Heart left ventricle (tissue), 16 donors: ENCODE measurements at places on chromosomes 3 and 15.

GRCh38 chr3:140199743-140200142, 264.8 kb downstream of the CLSTN2 start:
- no peak for DNase-seq
- no peaks in the 10 kb centered on the region for H3K4me1 ChIP-seq
- no peaks in the 10 kb centered on the region for H3K36me3 ChIP-seq
- no peaks in the 10 kb centered on the region for H3K27me3 ChIP-seq

- no peaks in the 10 kb centered on the region for H3K36me3 ChIP-seq
- H3K4me1 ChIP-seq = no peaks in the 10 kb centered on the region
- H3K27me3 ChIP-seq = no peaks in the 10 kb centered on the region
- no peak overlapping the region for H3K4me3 ChIP-seq
- H3K27ac ChIP-seq = no peak overlapping the region
Measured at GRCh38 chr3:123832692-123833397, 51.3 kb downstream of the MYLK start.

GRCh38 chr3:139317660-139318430, 26.0 kb upstream of the MRPS22 start:
- no peaks in the 10 kb centered on the region for H3K27me3 ChIP-seq
- H3K4me3 ChIP-seq = no peak overlapping the region
- no peaks in the 10 kb centered on the region for H3K36me3 ChIP-seq
- DNase-seq = no peak
- no peaks in the 10 kb centered on the region for H3K4me1 ChIP-seq
- no peak overlapping the region for H3K27ac ChIP-seq

DNA sequence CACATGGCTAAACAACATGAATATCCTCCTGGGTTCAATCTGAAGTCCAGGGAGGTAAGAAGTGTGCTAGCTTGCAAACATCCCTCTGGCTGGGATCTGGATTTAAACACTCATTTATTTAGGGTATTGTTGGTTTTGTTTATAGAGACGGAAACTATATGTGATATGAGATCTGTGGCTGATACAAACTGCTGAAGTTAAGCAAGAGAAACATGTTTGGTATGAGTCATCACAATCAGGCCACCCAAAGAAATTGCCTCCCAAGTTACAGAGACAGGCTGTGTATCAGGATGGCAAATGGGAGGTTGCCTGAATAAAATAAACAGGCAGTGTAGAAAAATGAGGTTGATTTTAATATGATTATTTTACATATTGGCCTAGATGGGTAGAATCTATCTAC, 562.1 kb downstream of the IGSF11 start:
- no peak for DNase-seq
- no peaks in the 10 kb centered on the region for H3K36me3 ChIP-seq
- no peaks in the 10 kb centered on the region for H3K4me1 ChIP-seq
- H3K27me3 ChIP-seq = no peaks in the 10 kb centered on the region

DNA sequence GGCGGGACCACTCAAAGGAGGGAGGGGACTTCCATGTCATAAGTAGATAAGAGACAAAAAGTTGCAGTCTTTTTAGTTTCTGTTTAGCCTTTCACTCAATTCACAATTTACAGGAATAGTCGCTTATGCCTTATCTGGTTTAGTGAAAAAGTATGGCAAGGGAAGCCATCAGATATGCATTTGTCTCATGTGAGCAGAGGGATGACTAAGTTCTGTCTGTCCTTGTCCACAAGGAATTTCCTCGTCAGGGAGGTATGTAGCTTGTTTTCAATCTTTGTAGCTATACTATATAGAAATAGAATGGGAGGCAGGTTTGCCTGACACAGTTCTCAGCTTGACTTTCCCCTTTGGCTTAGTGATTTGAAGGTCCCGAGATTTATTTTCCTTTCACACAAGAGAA, 882.8 kb downstream of the NAALADL2 start:
- H3K27ac ChIP-seq = no peak overlapping the region
- no peaks in the 10 kb centered on the region for H3K27me3 ChIP-seq
- no peak overlapping the region for H3K4me3 ChIP-seq
- no peak for DNase-seq

DNA sequence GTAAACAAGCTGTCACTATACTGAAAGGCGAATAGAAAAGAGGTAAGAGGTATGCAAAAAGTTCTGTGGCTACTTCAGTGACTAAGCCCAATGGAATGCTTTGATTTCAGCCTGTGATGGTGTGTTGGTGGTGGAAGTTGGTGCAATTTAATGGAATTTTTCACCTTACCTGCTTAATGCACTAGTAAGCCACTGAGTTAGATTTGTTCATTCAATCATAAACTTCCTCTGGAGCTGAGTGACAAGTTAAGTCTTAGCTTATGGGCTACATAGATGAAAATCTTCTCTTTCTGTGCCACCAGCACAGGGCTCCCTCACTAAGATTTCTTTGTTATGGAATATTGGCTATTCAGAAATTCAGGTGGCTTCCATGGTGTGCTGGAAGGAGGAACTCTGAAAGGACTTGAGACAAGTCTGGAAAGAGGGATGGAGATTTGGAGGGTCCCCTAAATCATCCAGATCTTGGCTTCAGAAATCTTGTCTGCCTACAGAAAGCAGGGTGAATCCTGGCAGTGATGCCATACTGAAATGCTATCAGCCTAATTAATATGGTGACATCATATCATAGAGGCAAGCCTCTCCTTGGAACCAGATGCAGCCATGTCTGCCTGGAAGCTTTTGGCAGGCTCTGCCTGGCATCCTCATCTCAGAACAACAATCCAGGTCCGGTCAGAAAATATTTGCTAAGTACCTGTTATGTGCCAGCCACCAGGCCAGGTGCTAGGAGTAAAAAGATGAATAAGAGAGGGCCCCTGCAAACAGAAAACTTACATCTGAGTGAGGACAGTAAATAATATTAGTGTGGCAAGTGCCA, 8.1 kb upstream of the GAP43 start:
- no peaks in the 10 kb centered on the region for H3K27me3 ChIP-seq
- no peak for DNase-seq
- no peaks in the 10 kb centered on the region for H3K36me3 ChIP-seq
- no peak overlapping the region for H3K27ac ChIP-seq

GRCh38 chr3:169112153-169112892, 551.2 kb downstream of the MECOM start:
- H3K27me3 ChIP-seq = no peaks in the 10 kb centered on the region
- peaks cover 28% of the 10 kb centered on the region for H3K36me3 ChIP-seq
- no peak overlapping the region for H3K4me3 ChIP-seq
- peaks cover 17% of the 10 kb centered on the region for H3K4me1 ChIP-seq
- peak overlapping the region; percentile 44 for H3K27ac ChIP-seq

- no peak overlapping the region for H3K4me3 ChIP-seq
- H3K27me3 ChIP-seq = no peaks in the 10 kb centered on the region
- H3K27ac ChIP-seq = no peak overlapping the region
- DNase-seq = no peak
- H3K36me3 ChIP-seq = no peaks in the 10 kb centered on the region
- H3K4me1 ChIP-seq = peaks cover 26% of the 10 kb centered on the region
Measured at GRCh38 chr3:172692751-172693338, 18.0 kb downstream of the NCEH1 start.

DNA sequence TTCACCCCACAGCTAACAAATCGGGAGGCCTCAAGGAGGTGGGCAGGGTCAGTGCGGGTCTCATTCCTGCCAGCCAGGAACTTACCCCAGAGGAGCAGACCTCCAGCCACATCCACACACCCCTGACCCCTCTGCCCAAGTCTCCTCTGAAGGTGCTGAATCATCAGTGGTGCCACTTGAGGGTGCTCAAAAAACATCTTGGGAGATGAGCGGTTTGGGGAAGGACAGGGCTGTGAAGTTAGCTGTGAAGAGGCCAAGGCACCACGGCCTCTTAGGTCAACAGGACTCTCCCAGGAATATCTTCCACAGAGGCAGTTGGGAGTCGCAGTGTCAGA, 1.2 kb downstream of the DAPK2 start:
- H3K27ac ChIP-seq = peak overlapping the region; percentile 88
- DNase-seq = no peak
- H3K4me1 ChIP-seq = peaks cover 34% of the 10 kb centered on the region
- H3K27me3 ChIP-seq = no peaks in the 10 kb centered on the region

GRCh38 chr15:26103002-26103404, 239.9 kb upstream of the ATP10A start:
- no peak overlapping the region for H3K4me3 ChIP-seq
- no peaks in the 10 kb centered on the region for H3K4me1 ChIP-seq
- no peak for DNase-seq
- H3K36me3 ChIP-seq = no peaks in the 10 kb centered on the region
- H3K27me3 ChIP-seq = no peaks in the 10 kb centered on the region
- no peak overlapping the region for H3K27ac ChIP-seq

GRCh38 chr3:181344331-181344730, 354.8 kb upstream of the DNAJC19 start:
- H3K27me3 ChIP-seq = no peaks in the 10 kb centered on the region
- no peak overlapping the region for H3K4me3 ChIP-seq
- no peak overlapping the region for H3K27ac ChIP-seq
- DNase-seq = no peak
- H3K36me3 ChIP-seq = no peaks in the 10 kb centered on the region

DNA sequence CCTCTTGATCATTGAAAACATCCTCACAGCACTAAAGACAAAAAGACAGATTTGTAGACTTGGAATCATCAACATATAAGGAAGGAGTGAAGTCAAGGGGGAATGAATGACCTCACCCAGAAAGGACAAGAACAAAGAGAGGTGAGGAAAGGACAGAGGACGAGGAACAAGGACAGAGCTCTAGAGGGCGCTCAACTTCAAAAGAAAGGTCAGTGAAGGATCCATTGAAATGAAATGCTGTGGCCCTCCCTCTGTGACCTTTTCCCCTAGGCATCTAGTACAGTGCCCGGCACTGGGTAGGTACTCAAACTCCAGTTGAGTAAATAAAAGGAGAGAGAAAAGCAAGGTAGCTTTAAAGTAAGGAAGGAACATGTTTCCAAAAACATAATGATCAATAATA, 2.6 kb downstream of the ATP8B4 start:
- H3K4me3 ChIP-seq = no peak overlapping the region
- no peak for DNase-seq
- H3K27ac ChIP-seq = no peak overlapping the region
- H3K36me3 ChIP-seq = no peaks in the 10 kb centered on the region
- no peaks in the 10 kb centered on the region for H3K4me1 ChIP-seq
- no peaks in the 10 kb centered on the region for H3K27me3 ChIP-seq

DNA sequence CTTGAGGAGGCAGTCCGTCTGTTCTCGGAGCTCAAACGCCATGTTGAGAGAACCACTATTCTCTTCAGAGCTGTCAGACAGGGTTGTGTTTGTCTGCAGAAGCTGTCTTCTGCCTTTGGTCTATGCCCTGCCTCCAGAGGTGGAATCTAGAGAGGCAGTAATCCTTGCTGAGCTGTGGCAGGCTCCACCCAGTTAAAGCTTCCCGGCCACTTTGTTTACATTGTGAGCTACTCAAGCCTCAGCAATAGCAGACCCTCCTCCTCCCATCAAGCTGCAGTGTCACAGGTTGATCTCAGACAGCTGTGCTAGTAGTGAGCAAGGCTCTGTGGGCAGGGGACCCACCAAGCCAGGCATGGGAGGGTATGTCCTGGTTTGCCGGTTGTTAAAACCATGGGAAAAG, 8.9 kb downstream of the OR5AC2 start:
- H3K27ac ChIP-seq = no peak overlapping the region
- no peaks in the 10 kb centered on the region for H3K36me3 ChIP-seq

GRCh38 chr15:65653341-65653740, 31.6 kb downstream of the SLC24A1 start:
- H3K36me3 ChIP-seq = peaks cover 40% of the 10 kb centered on the region
- no peak for DNase-seq
- no peaks in the 10 kb centered on the region for H3K27me3 ChIP-seq
- no peak overlapping the region for H3K4me3 ChIP-seq

GRCh38 chr3:55402886-55403609, 84.1 kb downstream of the WNT5A start:
- no peak for DNase-seq
- no peaks in the 10 kb centered on the region for H3K4me1 ChIP-seq
- no peaks in the 10 kb centered on the region for H3K27me3 ChIP-seq
- H3K27ac ChIP-seq = no peak overlapping the region

- H3K27ac ChIP-seq = no peak overlapping the region
- H3K36me3 ChIP-seq = no peaks in the 10 kb centered on the region
- H3K4me3 ChIP-seq = no peak overlapping the region
- no peaks in the 10 kb centered on the region for H3K4me1 ChIP-seq
Measured at GRCh38 chr3:46571684-46572083, 5.6 kb upstream of the LRRC2 start.

- peaks cover 49% of the 10 kb centered on the region for H3K36me3 ChIP-seq
- H3K4me1 ChIP-seq = peaks cover 14% of the 10 kb centered on the region
- H3K4me3 ChIP-seq = no peak overlapping the region
- no peaks in the 10 kb centered on the region for H3K27me3 ChIP-seq
- peak overlapping the region; percentile 31 for H3K27ac ChIP-seq
Measured at GRCh38 chr3:128083396-128083795, 31.2 kb downstream of the SEC61A1 start.

GRCh38 chr3:152190636-152191183, 78.0 kb upstream of the MBNL1 start:
- no peak overlapping the region for H3K27ac ChIP-seq
- DNase-seq = no peak
- H3K4me3 ChIP-seq = no peak overlapping the region
- H3K4me1 ChIP-seq = no peaks in the 10 kb centered on the region

DNA sequence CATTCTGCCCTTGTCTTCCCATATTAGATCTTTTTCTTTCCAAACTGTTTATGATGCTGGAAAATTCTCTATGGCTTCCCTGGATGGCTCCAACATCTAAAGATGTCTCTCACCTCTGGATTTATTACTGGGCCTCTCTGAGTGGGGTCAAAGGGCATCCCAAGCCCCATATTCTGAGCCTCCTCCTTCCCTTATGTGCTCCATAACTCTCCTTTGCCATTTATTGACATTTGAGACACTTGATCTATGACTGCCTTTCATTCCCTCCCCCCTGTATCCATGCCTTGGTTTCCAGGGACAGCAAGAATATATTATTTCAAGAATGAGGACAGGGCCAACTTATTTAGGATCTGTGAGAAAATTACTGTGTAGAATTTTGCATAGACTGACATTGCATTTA, 369.3 kb upstream of the ONECUT1 start:
- H3K36me3 ChIP-seq = no peaks in the 10 kb centered on the region
- H3K4me3 ChIP-seq = no peak overlapping the region
- H3K27ac ChIP-seq = no peak overlapping the region

- H3K4me3 ChIP-seq = no peak overlapping the region
- no peaks in the 10 kb centered on the region for H3K36me3 ChIP-seq
- DNase-seq = no peak
- H3K4me1 ChIP-seq = peaks cover 19% of the 10 kb centered on the region
- no peak overlapping the region for H3K27ac ChIP-seq
- no peaks in the 10 kb centered on the region for H3K27me3 ChIP-seq
Measured at GRCh38 chr3:48217449-48217848, 5.8 kb upstream of the CAMP start.
